ENCODE measurements at places on chromosomes 12 and 14.

DNA sequence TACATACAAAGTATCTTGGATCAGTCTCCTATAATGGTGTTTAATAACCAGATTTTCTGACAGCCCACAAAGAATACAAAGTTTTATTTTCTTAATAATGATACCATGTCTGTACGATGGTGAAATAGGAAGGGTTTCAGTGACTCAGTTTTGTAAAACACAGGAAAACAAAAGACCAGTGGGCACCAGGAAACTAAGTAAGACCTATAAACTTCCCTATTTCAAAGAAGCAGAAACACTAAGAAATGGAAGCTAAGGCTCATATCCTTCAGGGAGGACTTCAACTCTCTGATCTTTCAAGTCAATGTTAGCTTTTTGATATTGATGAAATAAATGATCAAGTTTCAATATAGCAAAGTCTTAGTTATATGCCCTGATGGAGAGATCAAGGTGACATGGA, 196.0 kb downstream of the DUSP6 start:
- no peaks in the 10 kb centered on the region for H3K27me3 ChIP-seq
- peak overlapping the region; percentile 15 for H3K27ac ChIP-seq
- no peak overlapping the region for H3K4me3 ChIP-seq
- H3K36me3 ChIP-seq, result no peaks in the 10 kb centered on the region
- no peak for DNase-seq
- no peaks in the 10 kb centered on the region for H3K4me1 ChIP-seq

GRCh38 chr12:130640901-130641300, 75.2 kb downstream of the RIMBP2 start:
- DNase-seq, result no peak
- H3K4me3 ChIP-seq, result no peak overlapping the region
- no peak overlapping the region for H3K27ac ChIP-seq
- no peaks in the 10 kb centered on the region for H3K4me1 ChIP-seq
- no peaks in the 10 kb centered on the region for H3K27me3 ChIP-seq

GRCh38 chr12:93020631-93021597, 91.8 kb upstream of the EEA1 start:
- H3K27me3 ChIP-seq, result no peaks in the 10 kb centered on the region
- no peak overlapping the region for H3K4me3 ChIP-seq
- H3K4me1 ChIP-seq, result peaks cover 5% of the 10 kb centered on the region
- H3K36me3 ChIP-seq, result no peaks in the 10 kb centered on the region
- H3K27ac ChIP-seq, result no peak overlapping the region

- H3K27ac ChIP-seq, result no peak overlapping the region
- H3K4me3 ChIP-seq, result no peak overlapping the region
- H3K36me3 ChIP-seq, result no peaks in the 10 kb centered on the region
- no peaks in the 10 kb centered on the region for H3K27me3 ChIP-seq
- DNase-seq, result no peak
- H3K4me1 ChIP-seq, result peaks cover 5% of the 10 kb centered on the region
Measured at GRCh38 chr14:75274050-75274898, 4.4 kb upstream of the FOS start.

DNA sequence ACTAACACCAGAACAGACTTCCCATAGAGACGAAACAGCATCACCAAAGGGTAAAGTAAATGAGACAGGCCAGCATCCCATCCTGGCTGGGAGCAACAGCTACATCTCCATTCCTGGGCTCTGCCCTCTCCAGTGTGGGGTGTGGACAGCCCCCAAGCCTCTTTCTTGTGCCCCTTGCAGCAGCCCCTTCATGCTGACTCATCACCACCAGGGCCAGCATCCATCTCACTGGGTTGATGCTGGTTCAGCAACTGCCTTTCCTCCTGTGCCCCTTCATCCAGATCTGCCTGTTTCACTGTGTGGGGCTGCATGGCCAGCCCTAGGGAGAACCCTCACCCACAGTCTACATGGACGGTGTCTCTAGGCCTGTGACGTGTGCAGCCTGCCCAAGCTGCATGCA, 569.1 kb upstream of the TBX3 start:
- no peaks in the 10 kb centered on the region for H3K4me1 ChIP-seq
- no peak overlapping the region for H3K27ac ChIP-seq
- DNase-seq, result no peak
- H3K4me3 ChIP-seq, result no peak overlapping the region
- H3K27me3 ChIP-seq, result no peaks in the 10 kb centered on the region
- no peaks in the 10 kb centered on the region for H3K36me3 ChIP-seq

DNA sequence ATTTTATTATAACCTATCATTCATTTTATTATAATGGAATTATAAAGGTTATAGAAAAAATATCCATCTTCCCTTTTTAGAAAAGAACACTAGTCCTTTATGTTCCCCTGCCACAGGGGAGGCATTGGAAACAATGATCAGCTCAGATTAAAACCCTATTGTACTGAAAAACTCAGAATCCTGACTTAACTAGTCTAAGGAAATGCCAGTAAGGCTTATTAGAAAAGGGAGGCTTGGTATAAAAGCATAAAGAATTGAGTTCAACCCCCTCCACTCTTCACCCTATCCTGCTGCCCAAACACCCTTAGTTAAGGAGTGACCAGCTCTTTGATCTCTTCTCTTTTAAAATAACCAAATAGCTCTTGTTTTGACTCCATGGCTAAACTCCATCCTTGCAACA, 36.0 kb downstream of the PUS7L start:
- DNase-seq, result no peak
- H3K36me3 ChIP-seq, result no peaks in the 10 kb centered on the region
- no peak overlapping the region for H3K27ac ChIP-seq
- H3K27me3 ChIP-seq, result no peaks in the 10 kb centered on the region
- no peak overlapping the region for H3K4me3 ChIP-seq

DNA sequence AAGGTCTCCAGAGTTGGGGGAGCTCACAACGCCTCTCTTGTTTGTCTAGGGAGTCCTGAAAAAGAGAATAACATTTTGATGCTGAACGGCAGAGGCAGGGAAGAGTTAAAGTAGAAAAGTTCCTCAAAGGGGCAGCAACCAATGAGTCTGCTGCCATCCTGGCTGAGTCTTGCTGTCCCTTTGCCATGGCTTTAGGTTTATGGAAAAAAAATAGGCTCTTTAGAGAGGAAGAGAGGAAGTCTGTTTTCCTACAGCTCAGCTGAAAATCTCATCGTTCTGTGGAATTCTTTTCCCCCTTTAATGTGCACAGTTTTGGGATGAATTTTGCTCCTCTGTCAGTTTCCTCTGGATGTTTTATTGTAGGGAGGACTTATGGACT, 314.8 kb upstream of the TBX3 start:
- no peaks in the 10 kb centered on the region for H3K36me3 ChIP-seq
- H3K27ac ChIP-seq, result no peak overlapping the region
- DNase-seq, result no peak
- no peaks in the 10 kb centered on the region for H3K27me3 ChIP-seq
- H3K4me1 ChIP-seq, result no peaks in the 10 kb centered on the region
- no peak overlapping the region for H3K4me3 ChIP-seq

DNA sequence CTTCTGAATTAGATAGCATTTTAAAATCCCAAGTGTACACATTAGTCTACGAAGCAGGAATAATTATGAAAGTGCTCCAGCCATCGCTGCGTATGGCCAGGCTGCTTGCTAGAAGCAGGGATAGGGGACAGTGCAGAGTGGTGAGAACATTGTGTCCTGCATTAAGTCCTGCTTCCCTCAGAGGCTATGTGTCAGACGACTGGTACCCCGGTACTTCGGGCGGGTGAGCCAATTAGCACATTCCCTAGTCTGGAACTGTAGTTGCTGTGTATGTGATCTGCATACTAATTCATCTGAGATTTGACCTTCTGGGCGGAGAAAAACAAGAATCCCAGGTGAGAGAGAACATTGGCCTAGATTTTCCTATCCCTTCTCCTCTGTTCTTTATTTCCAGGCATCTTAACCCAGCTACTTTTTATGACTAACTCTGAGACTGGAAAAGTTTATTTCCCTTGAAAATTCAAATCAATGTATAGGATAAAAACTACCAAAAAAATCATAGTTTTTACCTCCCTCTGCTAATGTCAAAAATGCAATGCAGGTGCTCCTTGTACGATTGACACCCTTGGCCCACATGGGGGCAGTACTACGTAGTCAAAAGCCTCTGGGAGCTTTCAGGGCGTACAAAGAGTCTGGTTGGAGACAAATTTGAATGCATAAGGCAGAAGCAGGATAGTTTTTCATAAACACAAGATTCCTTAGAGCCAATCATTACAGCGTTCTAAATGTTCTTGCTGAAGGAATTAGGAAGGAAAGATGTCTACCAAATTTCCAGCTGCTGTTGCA, 764.3 kb downstream of the NOVA1 start:
- no peaks in the 10 kb centered on the region for H3K4me1 ChIP-seq
- H3K4me3 ChIP-seq, result no peak overlapping the region
- H3K27ac ChIP-seq, result no peak overlapping the region
- H3K27me3 ChIP-seq, result no peaks in the 10 kb centered on the region
- H3K36me3 ChIP-seq, result no peaks in the 10 kb centered on the region

- no peak overlapping the region for H3K27ac ChIP-seq
- no peaks in the 10 kb centered on the region for H3K27me3 ChIP-seq
- no peak overlapping the region for H3K4me3 ChIP-seq
- no peaks in the 10 kb centered on the region for H3K36me3 ChIP-seq
- DNase-seq, result no peak
- H3K4me1 ChIP-seq, result no peaks in the 10 kb centered on the region
Measured at GRCh38 chr14:103157969-103158368, 34.7 kb downstream of the TNFAIP2 start.

GRCh38 chr12:132847363-132848356, 19.0 kb upstream of the GOLGA3 start:
- H3K27me3 ChIP-seq, result no peaks in the 10 kb centered on the region
- H3K36me3 ChIP-seq, result no peaks in the 10 kb centered on the region
- no peak for DNase-seq
- no peaks in the 10 kb centered on the region for H3K4me1 ChIP-seq
- no peak overlapping the region for H3K27ac ChIP-seq

DNA sequence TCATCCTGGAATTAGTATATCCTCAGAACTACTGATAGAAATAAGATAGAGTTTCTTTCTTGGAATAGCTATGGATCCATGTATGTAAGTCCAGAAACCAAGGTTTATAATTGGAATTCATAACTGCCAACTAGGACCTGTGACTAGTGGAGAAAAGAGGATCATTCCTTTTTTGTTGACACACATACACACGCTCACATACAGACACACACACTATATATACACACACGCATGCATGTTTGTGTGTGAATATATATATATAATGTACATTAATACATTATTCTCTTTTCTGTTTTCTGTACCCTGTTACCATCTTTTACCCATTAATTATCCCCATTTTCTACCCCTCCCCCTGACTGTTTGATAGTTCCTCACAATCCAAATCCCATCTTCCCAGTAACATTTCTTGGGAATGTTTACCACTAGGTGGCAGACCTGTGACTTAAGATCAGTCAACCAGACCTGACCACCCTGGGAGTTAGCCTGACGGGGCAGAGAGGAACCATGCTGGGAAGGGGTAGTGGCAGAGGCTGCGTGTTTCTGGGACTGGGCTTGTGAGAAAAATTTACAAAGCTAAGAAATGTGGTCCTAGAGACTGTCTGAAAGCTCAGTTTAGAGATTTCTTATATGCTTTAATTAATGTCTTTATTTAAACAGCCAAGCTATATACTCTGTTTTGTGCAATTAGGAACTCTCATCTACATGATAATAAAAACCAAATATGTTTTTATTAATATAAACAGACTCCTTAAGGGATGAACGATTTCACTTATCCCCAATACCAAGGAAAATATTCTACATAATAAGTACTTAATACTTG, 308.0 kb downstream of the PPFIA2 start:
- no peaks in the 10 kb centered on the region for H3K27me3 ChIP-seq
- no peak overlapping the region for H3K27ac ChIP-seq
- DNase-seq, result no peak

GRCh38 chr12:122871851-122872780, 23.8 kb downstream of the VPS37B start:
- H3K4me1 ChIP-seq, result peaks cover 63% of the 10 kb centered on the region
- H3K27me3 ChIP-seq, result no peaks in the 10 kb centered on the region
- no peak for DNase-seq
- peak overlapping the region; percentile 83 for H3K27ac ChIP-seq

GRCh38 chr12:58314610-58315009, 373.2 kb downstream of the ATP23 start:
- H3K4me1 ChIP-seq, result no peaks in the 10 kb centered on the region
- DNase-seq, result no peak
- H3K36me3 ChIP-seq, result no peaks in the 10 kb centered on the region
- no peak overlapping the region for H3K4me3 ChIP-seq
- H3K27ac ChIP-seq, result no peak overlapping the region

DNA sequence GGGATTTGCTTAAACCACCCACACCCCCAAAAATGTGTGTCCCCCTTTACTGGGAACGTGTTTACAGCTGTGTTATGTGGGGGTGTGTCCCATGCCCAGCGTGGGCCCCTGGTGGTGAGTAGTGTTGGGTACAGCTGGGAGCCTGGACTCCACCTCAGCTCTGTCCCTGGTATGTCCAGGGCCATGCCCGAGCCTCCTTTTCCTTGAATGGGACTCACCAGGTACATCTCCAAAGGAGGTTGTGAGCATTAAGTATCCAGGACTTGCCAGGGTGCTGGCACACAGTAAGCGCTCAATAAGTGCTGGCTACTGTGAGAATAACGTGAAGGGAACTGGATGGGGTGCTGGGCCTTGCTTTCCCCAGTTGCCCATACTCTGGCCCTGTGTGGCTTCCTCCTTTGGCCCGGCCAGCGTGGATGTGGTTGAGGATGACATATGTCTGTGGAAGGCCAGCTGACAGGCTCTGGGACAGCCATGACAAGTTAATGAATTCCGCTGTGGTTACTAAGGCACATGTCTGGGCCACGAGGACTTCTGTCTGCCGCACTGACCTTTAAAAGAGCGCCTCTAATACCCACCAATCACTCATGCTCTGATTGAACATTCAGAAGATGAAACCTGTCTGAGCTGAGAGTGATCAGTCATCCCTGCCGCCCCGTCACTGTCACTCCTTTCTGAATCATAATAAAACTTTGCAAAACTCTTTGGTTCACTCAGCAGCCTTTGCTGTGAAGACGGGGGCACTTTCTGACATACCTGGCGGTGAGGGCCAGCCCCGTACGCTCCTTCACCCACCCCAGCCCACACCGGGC, 74.7 kb downstream of the DIO3 start:
- H3K27ac ChIP-seq, result no peak overlapping the region
- H3K4me3 ChIP-seq, result no peak overlapping the region
- H3K4me1 ChIP-seq, result no peaks in the 10 kb centered on the region
- no peak for DNase-seq

DNA sequence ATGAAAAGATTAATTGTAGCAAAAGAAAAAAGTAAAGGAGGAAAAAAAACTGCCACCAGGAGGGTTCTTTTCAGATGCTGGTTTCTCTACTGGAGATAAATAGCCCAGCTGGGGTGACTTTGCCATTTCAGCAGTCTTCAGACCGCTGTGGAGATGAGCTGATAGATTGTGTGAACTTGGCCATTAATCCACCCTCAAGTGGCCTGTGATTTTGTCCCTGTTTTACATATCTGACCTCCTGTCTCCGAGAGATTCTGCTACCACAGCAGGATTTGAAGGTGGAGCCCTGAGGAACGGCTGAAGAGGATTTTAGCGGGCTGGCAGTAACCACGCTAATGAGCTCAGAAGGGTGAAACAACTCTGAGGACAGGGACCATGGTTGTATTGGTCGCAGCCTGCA, 72.7 kb downstream of the WSCD2 start:
- DNase-seq, result no peak
- no peak overlapping the region for H3K4me3 ChIP-seq
- no peaks in the 10 kb centered on the region for H3K4me1 ChIP-seq
- no peak overlapping the region for H3K27ac ChIP-seq
- H3K27me3 ChIP-seq, result no peaks in the 10 kb centered on the region
- no peaks in the 10 kb centered on the region for H3K36me3 ChIP-seq

GRCh38 chr12:71865166-71865713, 25.7 kb downstream of the TBC1D15 start:
- H3K27ac ChIP-seq, result no peak overlapping the region
- no peaks in the 10 kb centered on the region for H3K4me1 ChIP-seq
- no peaks in the 10 kb centered on the region for H3K27me3 ChIP-seq
- DNase-seq, result no peak
- no peak overlapping the region for H3K4me3 ChIP-seq

Data from right lobe of liver (tissue), 6 donors.